ENCODE measurements at places on chromosomes 2 and 18.

DNA sequence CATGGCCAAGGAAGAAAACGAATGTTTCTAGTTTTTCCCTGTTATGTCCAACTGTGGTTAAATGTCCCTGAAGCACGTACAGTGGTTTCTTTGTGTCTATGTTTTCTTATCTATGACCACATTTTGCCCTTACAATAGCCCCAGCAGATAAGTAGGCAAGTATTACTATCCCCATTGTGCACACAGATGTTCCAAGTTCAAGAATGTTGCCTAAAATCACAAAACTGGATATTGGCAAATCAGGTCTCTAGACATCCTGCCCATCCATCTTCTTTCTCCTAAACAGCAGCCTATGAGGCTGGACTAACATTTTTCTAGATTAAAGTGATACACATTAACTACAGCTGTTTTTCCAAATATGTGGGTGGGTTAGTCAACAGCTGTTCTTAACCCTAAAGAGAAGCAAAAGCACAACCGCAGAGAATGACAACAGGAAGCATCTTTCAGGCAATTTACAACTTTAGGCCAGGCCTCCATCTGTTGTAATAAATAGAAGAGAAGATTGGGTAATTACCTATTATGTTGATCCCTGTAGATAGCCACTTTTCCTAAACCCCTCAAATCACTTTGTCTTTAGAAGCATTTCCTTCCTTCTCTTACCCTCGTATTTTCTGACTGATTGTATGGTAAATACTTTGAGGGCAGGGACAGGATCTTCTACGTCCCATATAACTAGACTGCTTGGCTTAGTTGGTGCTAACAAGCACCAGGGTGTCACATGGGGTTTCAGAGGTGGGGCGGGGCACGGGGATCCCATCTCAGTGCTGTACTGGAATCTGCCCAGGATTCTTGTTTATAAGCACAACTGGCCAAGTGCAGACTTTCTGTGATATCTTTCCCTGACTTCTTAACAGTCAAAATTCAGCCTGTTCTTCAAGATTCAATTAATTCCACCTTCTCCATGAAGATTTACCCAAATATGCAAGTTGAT lies 132.1 kb upstream of the SETBP1 start:
- no peaks in the 10 kb centered on the region for H3K27me3 ChIP-seq
- DNase-seq = no peak
- no peaks in the 10 kb centered on the region for H3K36me3 ChIP-seq
- 0 out of 2 replicates have a peak, but pooled peaks cover 1% of the 10 kb centered on the region for H3K4me1 ChIP-seq
- no peak overlapping the region for H3K4me3 ChIP-seq
- H3K27ac ChIP-seq = no peak overlapping the region

- no peak overlapping the region for H3K4me3 ChIP-seq
- no peak for DNase-seq
- H3K4me1 ChIP-seq = no peaks in the 10 kb centered on the region
- H3K36me3 ChIP-seq = no peaks in the 10 kb centered on the region
These were observed 122.5 kb downstream of the ERBB4 start for GRCh38 chr2:212416086-212416485.

- H3K4me1 ChIP-seq = no peaks in the 10 kb centered on the region
- H3K27ac ChIP-seq = no peak overlapping the region
- H3K27me3 ChIP-seq = no peaks in the 10 kb centered on the region
- no peaks in the 10 kb centered on the region for H3K36me3 ChIP-seq
These were observed 249.9 kb upstream of the RBBP8 start for GRCh38 chr18:22683196-22683676.

GRCh38 chr2:152062125-152063091 lies 36.4 kb downstream of the CACNB4 start:
- no peak for DNase-seq
- H3K4me1 ChIP-seq = no peaks in the 10 kb centered on the region
- H3K27me3 ChIP-seq = no peaks in the 10 kb centered on the region
- no peak overlapping the region for H3K4me3 ChIP-seq
- no peak overlapping the region for H3K27ac ChIP-seq

- DNase-seq = no peak
- H3K36me3 ChIP-seq = no peaks in the 10 kb centered on the region
- H3K27me3 ChIP-seq = no peaks in the 10 kb centered on the region
- 0 out of 2 replicates have a peak, but pooled peaks cover 1% of the 10 kb centered on the region for H3K4me1 ChIP-seq
These were observed 597 bp downstream of the RNF103 start for GRCh38 chr2:86623043-86623493.

- no peak overlapping the region for H3K4me3 ChIP-seq
- H3K27me3 ChIP-seq = no peaks in the 10 kb centered on the region
- no peak for DNase-seq
These were observed 27.4 kb upstream of the ERCC3 start for GRCh38 chr2:127321303-127321702.
